Activated CD8-positive, alpha-beta memory T cell treated with anti-CD3 and anti-CD28 coated beads, Interleukin-2, amount 50 U/mL, for 48 hours (primary cell): ENCODE measurements at places on chromosomes 16 and 17.
A peak's percentile ranks its signal among the peaks of the same experiment; 100 is the strongest.

DNA sequence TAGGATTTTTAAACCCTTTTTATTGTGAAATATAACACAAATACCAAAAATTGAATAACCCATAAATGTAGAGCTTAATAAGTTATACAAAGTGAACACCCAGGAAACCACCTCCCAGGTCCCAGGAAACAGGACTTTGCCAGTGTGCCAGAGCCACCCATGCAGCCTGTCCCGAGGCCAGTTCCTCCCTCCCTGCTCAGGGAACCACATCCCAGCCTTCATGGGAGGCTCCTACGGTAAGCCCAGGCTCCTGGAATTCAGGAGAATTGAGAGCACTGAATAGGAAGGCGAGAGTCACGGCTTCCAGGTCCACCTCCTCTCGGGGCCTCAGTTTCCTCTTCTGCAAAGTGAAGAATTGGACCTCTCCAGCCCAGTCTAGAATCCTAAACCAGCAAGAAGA lies 178.2 kb downstream of the TMEM132E start:
- no peak for DNase-seq

GRCh38 chr16:8950580-8951077 lies 13.1 kb downstream of the USP7 start:
- no peak for DNase-seq

GRCh38 chr16:81891736-81892364 lies 112.8 kb downstream of the PLCG2 start:
- no peak for DNase-seq

DNA sequence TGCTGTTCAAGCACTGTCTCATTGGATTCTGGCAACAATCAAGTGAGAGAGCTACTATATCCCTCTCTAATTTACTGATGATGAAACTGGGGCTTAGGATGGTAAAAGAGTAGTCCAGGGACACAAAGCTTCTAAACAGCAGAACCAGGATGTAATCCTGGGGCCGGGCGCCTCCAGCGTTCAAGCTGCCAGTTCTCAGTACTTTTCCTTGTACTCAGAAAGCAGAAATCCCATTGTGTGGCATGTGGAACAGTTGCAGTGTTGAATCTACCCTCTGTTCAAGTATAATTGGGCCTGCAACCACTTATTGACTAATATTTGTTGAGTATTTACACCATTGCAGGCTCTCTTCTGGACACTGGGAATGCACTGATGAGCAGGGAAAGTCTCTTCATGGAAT lies 14.5 kb upstream of the CDH13 start:
- no peak for DNase-seq

- DNase-seq: no peak
Observed at GRCh38 chr16:66273644-66274334, 92.7 kb upstream of the CDH5 start.

DNA sequence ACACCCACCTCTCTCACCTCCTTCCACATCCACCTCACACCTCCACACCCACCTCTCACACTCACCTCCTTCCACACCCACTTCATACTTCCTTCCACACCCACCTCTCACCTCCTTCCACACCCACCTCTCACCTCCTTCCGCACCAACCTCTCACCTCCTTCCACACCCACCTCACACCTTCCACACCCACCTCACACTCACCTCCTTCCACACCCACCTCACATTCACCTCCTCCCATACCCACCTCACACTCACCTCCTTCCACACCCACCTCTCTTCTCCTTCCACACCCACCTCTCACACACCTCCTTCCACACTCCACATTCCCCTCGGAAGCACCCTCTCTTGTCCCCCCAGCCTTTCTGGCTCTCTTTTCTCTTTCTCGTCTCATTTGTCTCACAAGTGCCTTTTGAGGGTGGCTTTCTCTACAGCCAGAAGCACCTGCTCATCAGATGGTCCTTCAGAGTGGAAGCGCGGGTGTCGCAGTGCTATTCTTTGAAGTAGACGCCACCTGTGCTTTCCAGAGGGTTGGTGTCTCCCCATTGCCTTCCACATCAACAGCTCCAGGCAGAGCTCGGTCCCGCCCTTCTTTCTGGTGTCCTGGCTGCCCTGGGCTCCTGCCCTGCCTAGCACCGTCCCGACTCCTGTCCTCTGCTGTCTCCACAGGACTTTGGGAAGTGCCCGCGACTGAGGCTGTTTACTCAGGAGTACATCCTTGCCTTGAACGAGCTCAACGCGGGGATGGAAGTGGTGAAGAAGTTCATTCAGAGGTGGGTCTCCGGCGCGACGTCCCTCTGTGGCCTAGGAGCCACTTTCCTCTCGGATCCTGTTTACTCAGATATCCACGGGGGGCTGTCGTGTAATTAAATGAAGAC lies 109.4 kb upstream of the PLCG2 start:
- DNase-seq: no peak

GRCh38 chr17:45677770-45678169 lies 106.3 kb upstream of the CRHR1 start:
- DNase-seq: no peak

- DNase-seq: no peak
Observed at GRCh38 chr16:61432421-61432820, 603.8 kb downstream of the CDH8 start.

DNA sequence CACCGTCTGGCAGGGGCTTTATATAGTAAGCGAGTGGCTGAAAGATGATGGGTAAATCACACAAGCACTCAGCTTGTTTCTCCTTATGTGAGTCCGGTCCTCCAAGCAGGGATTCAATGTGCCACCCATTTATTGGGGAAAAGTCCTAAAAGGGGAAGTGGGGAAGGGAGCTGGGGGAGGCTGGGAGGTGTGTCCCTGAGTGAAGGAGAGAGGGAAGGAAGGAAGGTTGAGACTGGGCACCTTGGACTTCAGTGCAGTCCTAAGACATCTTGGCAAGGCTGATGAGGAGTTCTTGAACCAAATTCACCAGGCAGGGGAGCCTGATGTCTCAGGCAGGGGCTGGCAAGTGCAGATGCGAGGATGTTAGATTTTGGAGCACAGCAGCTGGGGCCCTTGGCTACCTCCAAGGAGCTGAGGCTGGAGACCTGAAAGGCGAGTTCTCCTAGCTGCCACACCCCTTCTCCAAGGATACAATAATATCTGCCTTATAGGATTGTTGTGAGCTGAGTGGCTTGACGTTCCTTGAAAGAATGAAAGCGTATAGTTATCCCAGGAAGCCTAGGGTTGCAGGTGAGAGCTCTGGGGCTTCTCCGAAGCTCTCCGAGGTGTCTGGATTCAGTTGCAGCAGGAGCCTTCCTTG lies 23.0 kb upstream of the CYLD start:
- no peak for DNase-seq

DNA sequence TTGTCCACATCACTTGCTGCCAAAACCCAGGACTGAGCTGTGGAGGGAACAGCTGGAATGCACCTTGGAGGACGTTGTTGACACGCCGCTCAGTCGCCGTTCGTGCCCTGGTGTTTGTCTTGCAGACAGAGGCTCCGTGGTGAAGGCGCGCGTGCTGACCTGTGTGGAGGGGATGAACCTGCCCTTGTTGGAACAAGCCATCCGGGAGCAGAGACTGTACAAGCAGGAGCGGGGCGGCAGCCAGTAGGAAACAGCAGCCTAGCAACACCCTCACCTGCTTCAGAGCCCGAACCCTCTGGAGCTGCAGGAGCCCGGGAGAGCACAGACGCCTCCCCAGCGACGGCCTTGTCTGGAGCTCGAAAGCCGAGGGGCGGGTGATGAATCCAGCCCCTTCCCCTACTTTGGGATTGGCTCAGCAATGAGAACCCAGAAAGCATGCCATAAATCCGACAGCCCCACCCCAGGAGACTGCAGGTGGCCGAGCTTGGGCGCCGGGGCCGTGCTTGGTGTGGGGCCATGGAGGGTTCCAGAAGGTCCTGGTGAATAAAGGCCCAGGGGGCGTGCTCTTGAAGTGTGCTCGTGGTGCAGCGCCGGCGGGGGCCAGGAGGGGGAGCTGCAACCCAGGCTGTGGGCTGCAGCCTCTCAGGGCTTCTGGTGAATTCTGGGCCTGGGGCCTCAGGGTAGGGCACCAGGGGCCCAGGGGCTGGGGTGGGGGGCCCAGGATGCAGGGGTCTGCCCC lies 470 bp upstream of the CDK3 start:
- peak; percentile 91 for DNase-seq

DNA sequence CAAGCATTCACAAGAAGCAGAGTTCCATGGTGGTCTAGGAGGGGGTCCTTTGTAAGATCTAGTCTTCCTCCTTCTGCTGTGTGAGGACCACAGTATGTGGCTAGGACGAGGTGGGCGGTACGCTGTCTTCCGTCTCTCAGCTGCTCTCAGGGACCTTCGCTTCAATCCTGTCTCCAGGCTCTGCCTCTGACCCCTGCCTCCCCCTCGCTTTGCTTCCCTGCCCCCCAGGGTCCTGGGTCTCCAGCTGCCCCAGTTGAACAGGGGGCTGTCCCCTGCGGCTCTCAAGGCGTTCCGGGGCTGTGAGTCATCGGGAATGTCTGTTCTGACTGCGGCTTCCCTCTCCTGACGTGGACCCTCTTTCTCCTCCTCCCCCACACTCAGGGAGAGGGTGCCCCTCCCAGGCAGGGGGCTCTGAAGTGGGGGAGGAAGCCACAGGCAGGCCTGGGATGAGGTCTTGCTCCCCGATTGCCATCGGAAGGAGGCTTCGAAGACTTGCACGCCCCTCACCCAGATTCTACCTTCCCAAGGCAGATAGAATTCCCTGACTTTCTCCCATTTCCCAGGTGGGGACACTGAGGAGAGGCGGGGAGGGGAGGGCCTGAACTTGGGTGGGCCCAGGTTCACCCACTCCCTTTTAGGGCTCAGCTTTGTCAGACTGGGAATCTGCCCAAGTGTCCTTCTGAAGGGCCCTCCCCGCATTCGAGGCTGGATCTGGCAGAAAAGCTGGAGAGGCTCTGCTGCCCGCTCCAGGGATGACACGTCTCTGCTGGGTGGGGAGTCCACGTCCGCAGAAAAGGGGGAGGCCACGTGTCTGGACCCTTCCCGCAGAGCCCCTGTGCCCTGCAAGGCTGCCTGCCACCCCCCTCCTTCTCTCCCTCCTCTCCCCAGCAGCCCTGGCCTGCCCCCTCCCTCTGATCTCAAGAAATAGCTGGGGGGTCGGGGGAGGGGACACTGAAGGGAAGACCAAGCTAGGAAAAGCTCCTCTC lies 9.1 kb upstream of the COL1A1 start:
- DNase-seq: peak; percentile 50

DNA sequence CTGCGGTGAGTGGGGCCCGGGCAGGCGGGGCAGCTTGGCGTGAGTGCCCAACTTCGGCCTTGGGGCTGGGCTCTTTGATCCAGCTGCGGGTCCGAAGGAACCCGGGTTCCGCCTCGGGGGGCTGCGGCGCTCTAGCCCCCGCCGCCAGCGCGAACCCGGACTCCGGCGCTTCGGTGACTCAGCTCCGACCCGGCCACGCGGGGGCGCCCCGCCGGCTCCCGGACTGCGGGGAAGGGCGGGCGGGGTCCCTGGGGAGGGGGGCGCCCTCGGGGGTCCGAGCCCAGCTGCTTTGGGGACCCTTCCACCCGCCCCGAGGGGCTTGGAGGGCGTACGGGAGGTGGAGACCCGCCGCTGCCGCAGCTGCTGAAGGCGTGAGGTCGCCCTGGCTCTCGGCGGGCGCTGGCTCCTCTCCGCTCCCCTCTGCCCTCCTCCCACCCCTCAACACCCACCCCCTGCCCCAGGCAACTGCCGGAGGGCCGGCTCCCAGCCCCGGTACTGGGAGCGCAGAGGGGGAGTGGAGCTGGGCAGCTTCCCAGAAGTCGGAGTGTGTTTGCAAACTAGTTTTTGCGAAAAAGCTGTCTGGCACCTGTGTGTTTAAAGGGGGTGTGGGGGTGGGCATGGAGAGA lies 516 bp downstream of the CPNE2 start:
- DNase-seq: peak; percentile 82

DNA sequence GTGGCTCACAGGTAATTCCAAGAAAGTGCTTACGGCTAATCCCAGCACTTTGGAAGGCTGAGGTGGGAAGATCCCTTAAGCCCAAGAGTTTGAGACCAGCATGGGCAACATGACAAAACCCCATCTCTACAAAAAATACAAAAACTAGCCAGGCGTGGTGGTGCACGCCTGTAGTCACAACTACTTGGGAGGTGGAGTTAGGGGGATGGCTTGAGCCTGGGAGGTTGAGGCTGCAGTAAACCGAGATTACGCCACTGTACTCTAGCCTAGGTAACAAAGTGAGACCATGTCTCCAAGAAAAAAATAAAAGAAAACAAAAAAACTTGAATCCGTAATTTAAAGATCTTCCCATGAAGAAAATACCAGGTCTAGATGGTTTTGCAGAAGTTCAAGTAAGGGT lies 5.0 kb downstream of the ICAM2 start:
- DNase-seq: peak; percentile 40

GRCh38 chr16:56547120-56547948 lies 17.5 kb upstream of the MT4 start:
- no peak for DNase-seq

- no peak for DNase-seq
Observed at GRCh38 chr16:68434624-68435210, 13.6 kb downstream of the SMPD3 start.
